Activated CD8-positive, alpha-beta T cell treated with anti-CD3 and anti-CD28 coated beads, Interleukin-2, amount 10 ng/mL, durations not matched to agents 7 days and 5 days (primary cell): ENCODE measurements at places on chromosomes 5 and 9. TPM values are rescaled to one million over a fixed set of nuclear protein-coding genes. Genes with fewer than 3 reads are reported as not detected.

- H3K4me3 ChIP-seq, result no peak overlapping the region
- no peak for DNase-seq
- no peaks in the 10 kb centered on the region for H3K4me1 ChIP-seq
- no peaks in the 10 kb centered on the region for H3K27me3 ChIP-seq
- peaks cover 13% of the 10 kb centered on the region for H3K36me3 ChIP-seq
Measured at GRCh38 chr9:100167915-100168654, 69.0 kb downstream of the INVS start.

Gene C5orf52
- not detected for total RNA-seq

Gene NR5A1
- total RNA-seq, result not detected

Gene PPP1R26
- not detected for total RNA-seq
